ENCODE measurements at places on chromosomes 3 and 15. TPM values are rescaled to one million over a fixed set of nuclear protein-coding genes. Genes with fewer than 3 reads are reported as not detected.

The CAPN7 gene
- 15.4 TPM for polyA plus RNA-seq

The ALAS1 gene
- 54.5 TPM for polyA plus RNA-seq

The GOLGA8Q gene
- not detected for polyA plus RNA-seq

The PXYLP1 gene
- 37.4 TPM for polyA plus RNA-seq

The SNTN gene
- 3.5 TPM for polyA plus RNA-seq

The ANKRD63 gene
- not detected for polyA plus RNA-seq

The CTXN2 gene
- 3.8 TPM for polyA plus RNA-seq

The ESYT3 gene
- 12.4 TPM for polyA plus RNA-seq

The MFGE8 gene
- 2.0 TPM for polyA plus RNA-seq

The CCPG1 gene
- 212 TPM for polyA plus RNA-seq
